SW480 (cell line): ENCODE measurements at places on chromosomes 3 and 15.

DNA sequence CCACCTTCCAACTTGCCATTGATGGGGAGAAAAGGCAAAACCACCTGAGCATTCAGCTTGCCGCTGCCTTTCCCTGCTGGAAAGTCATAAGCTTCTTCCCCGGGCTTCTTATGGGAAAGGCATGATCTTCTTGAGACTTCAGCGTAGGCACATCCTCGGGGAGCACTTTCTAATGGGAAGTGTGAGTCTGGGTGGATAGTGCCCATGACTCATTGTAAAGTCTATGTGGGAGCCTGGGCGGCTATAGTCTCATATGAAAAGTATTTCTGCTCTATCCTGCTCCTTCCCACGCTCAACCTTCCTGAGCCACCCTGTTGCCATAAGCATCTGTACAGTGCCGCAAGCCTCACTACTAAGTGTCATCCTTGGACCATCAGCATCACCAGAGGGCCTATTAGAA is 309.9 kb upstream of the THBS1 start:
- no peak for DNase-seq

- DNase-seq = no peak
Observed at GRCh38 chr3:178255315-178255714, 280.9 kb upstream of the KCNMB2 start.

DNA sequence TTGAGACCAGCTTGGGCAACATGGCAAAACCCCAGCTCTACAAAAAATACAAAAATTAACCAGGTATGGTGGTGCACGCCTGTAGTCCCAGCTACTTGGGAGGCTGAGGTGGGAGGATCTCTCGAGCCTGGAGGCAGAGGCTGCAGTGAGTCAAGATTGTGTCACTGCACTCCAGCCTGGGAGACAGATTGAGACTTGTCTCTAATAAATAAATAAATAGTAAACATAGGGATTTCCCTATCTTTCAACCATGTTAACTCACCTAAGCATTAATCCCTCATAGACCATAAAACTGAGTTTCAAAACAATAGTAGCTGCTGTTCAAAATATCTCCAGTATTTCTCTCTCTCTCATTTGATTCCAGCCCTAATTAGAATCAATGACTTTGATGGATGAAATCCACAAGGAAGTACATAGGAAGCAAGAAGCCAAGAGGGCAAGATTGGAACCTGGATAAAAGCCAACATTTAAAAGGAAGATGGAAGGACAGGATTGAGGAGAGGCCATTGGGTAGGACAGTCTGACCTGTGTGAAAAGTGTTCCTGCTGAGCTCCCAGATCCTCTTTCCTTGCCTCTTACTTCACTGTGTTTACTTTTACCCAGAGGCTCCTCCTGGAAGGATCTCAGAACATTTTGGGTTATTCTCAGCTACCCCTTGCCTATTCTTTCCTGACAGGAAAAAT is 12.4 kb upstream of the TTBK2 start:
- DNase-seq = no peak

GRCh38 chr3:175059788-175060187 is 200.7 kb downstream of the NAALADL2 start:
- no peak for DNase-seq

GRCh38 chr3:128504963-128505730 is 12.1 kb upstream of the GATA2 start:
- DNase-seq = no peak

DNA sequence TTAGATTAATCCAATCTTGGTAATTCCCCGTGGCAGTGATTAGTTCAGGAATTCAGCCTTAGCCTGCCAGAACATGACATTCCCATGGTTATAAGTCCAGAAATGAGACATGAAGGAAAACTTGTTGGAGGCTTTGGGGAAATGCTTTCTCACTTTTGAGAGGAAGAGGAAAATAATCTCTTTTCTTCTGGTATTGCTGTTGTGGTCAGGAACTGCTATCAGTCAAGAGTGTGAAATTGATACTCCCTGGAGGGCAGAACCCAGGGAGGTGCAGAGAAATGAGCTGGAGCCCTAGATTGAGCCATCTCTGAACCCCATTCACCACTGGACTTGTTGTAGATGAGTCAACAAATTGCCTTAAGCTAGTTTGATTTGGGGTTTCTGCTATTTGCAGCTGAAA is 38.6 kb upstream of the APH1B start:
- no peak for DNase-seq

DNA sequence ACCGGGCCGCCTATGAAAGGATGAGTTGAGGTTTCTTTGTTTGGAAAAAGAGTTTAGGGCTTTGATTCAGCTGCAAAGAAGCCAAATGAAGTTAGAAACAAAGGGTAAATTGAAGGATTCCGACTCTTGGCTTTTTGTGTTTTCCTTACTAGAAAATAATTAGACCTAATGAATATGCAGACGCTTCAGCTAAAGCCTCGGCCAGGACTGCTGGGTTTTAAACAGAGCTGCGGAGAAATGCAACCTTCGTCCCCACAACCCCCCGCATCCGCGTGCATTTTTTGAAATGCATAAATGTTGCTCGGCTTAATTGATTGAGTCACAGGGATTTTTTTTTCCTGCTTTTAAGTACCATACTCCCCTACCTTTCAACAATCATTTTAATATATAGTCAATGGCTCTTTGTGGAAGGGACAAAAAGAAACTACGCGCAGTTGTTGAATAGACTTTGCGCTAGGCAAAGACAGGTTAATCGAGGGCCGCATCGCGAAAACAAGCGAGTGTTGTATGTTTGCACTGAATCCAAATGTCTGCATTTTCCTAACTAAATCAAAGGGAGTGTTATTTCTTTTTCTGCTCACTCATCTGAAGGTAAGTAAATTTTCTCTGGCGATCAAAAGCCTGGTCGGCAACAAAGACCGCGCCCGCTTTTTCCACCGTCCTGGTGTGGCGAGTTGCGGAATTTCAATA is 1.3 kb upstream of the ZIC4 start:
- DNase-seq = no peak

GRCh38 chr3:119778811-119779210 is 3.1 kb upstream of the NR1I2 start:
- no peak for DNase-seq

DNA sequence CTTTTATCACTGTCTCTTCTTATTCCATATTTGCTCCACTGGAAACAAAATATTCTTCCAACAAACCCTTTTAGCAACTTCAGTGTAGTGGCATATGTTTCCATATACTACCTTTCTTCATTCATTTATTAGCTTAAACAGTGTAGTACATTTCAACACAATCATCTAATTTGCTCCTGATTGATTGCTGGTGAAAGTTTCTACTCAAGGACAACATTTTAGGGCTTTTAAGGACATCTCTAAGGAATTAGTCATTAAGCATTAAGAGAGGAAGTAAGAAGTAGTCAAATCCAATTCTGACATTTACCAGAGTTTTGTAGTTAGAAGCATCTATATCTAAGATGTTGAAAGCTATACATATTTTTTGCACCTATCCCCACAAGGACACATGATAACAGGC is 55.8 kb downstream of the RSRC1 start:
- DNase-seq = no peak

DNA sequence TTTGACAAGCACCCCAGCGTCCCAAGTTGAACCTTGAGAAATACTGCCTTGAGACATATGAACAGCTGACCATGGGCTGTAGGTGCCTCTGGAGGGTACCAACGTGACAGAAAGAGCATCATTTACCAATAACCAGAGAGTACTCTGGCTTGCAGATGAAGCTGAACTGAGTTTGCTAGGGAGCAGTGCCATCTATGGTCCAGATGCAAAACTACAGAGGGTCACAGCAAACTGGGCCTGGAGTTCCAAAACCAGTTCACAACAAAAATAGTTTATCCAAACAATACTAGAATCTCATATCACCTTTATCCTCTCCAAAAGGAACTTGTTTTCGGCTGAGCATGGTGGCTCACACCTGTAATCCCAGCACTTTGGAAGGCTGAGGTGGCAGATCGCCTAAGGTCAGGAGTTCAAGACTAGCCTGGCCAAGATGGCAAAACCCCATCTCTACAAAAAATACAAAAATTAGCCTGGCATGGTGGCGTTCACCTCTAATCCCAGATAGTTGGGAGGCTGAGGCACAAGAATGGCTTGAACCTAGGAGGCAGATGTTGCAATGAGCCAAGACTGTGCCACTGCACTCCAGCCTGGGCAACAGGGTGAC is 69.3 kb downstream of the CHAC1 start:
- peak; percentile 33 for DNase-seq

- no peak for DNase-seq
Observed at GRCh38 chr3:51798411-51798963, 19.4 kb upstream of the IQCF6 start.

- no peak for DNase-seq
Observed at GRCh38 chr3:190546881-190547510, 33.1 kb downstream of the IL1RAP start.

GRCh38 chr3:58237941-58238681 is 519 bp downstream of the ABHD6 start:
- DNase-seq = peak; percentile 62

GRCh38 chr3:99648101-99648500 is 9.7 kb downstream of the COL8A1 start:
- DNase-seq = peak; percentile 9

GRCh38 chr3:75176937-75177336 is 487.2 kb upstream of the FRG2C start:
- DNase-seq = no peak

GRCh38 chr3:125200731-125201139 is 11.8 kb downstream of the SLC12A8 start:
- no peak for DNase-seq

GRCh38 chr3:22555753-22556435 is 647.2 kb upstream of the UBE2E2 start:
- no peak for DNase-seq
